Cardiac septum (tissue), 1 donor: ENCODE measurements at places on chromosomes 6 and 20.

DNA sequence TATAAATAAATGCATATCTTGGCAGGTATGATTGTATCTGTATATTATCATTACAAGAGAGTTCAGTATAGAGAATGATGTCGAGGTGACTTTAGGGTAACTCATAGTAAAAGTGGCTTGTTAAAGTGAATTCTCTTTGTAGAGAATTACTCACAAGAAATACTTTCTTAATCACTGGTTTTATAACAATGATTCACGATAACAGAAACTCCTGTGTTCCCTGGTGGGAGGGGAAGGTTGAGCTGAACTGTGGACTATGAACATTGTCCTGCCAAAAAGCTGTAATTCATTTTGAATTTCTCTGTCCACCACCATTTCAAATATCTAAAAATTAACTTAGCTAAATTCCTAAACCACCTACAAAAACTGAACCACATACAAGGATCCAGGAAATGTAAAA lies 7.7 kb downstream of the TPMT start:
- DNase-seq, result no peak

GRCh38 chr6:136866872-136867416 lies 44.6 kb downstream of the PEX7 start:
- no peak for DNase-seq

DNA sequence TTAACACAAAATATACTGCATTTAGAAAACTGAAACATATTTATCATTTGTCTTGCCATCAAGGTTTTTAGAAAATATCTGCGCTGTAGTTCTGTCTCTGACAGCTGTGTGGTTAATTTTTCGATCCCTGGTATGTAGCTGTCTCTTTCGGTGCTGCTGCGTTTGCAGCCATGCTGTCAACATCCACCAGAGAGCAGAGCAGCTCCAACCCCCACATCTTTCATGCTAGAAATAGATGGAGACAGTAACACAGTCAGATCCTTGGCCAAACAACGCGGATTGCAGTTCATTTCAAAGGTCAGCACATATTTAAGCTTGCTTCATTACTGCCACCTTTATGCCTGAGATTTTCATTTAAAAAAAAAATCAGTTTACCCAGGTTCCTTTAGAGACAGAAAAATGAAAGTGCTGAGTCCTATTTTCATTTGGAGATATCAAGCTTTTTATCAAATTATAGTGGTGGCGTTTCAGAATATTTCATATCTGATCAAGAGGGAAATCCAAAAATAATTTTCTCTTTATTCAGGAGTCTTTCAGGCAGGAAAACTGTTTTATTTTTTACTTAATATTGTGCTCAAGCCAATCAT lies 157.7 kb upstream of the MMS22L start:
- DNase-seq, result no peak

DNA sequence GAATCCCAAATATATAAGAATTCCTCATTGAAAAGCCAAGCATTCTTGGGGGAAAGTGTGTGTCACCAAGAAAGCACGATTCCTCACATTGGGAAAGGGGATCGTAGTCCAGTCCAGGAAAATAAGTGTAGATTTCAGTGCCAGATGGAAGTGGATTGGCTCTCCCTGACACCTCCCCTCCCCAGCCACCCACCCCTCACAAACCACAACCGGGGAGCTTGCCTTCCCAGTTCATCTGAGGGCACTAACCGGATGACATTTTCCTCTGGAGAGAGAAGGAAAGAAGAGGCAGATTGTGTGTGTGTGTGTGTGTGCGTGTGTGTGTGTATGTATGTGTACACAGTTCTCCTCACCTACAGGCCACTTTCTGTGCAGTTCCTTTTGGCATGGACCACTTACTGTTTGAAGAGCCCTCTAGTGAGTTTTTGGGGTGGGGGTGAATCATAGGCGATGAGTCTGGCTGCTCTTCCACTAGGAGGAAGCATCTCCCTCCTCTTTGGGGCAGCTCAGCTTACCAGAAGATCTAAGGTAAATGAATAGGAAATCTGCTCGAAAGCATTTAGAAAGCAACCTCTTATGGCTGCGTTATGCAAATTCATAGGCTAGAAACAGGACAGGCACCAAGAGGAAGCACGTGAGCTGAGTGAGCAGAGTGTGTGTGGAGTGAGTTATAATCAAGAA lies 20.8 kb downstream of the DAAM2 start:
- DNase-seq, result no peak

DNA sequence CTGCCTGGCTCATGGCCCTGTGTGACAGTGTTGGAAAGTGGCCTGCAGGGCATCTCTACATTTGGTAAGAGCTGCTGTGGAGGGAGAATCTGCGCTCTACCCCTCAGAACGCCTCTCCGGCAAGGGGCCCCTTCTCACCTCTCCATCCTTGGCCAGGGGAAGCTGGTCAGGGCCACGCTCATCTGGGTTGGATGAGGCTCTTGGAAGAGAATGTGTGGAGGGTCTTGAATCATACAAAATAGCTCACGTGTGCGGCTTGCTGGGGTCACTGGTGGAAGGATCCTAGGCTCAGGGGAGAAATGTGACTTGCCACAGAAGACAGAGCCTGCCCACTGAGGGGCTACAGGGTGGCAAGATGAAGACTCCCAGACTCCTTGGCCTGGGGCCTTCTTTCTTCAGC lies 105.0 kb downstream of the SCML4 start:
- no peak for DNase-seq

DNA sequence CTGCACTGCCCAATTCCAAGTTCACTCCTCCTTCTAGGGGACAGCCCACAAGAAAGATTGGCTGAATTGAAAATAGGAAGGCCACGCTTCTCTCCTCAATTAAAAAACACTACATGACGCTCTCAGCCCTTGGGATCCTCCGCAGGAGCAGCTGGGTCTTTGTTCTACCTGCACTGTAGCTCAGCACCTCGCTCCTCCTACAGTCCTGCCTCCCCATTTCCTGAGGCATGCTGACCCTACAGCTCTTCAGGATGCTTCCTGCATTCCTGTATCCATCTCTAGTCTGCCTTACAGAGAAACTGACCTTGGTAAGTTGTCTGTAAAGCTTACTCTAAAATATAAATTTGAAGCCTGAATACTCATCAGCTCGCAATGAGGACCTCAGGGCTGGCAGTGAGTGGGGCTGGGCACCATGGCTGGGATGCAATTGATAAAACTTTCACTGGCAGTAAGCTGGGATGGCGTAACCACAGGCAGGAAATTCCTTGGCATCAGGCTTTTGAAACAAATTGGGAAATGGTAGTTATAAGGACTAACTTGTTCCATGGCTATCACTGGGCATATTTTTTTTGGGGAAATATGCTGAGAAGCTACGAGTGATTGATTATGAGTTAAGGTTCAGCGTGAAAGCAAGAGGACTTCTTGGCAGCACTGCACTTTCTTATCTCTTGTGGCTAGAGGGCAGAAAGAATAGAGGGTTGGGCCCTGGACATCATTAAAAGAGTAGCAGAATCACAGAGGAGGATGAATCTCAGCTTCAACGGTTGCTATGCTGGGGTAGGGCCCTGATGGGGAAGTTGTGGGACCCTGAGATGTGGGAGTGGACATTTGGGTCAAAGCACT lies 11.7 kb upstream of the SIRPB1 start:
- no peak for DNase-seq

DNA sequence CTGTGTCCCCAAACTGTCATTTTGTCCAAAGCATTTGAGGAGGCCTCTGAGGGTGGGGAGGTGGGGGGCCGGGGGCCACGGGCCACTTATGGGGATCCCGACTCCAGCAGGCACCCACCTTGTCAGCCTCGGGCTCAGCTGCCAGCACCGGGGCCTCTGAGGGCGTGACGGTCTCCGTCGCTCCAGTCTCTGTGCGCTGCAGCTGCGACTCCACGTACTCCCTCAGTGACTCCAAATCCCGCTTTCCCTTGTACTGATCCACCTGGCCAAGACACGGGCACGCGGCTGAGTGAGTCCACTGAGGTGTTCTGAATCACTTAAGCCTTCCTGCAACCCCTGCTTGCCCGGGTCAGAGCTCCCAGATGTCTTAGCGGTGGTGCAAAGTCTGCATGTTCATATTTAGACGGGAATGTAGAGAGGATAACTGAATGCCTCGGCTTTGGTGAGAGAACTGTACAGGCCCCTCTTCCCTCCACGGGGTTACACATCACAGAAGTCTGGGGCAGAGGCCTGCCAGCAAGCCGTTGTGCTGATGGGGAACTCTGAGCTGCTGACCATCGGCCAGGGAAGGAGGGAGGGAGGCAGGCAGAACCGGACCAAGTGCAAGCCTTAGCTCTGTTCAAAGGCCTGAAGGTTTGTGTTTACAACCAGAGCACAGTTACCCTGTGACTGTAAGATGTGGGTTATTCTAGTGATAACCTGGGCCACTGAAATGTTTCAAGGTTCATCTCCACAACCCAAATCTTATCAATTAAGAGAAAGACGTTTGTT lies 21.8 kb downstream of the TXNDC5 start:
- no peak for DNase-seq

DNA sequence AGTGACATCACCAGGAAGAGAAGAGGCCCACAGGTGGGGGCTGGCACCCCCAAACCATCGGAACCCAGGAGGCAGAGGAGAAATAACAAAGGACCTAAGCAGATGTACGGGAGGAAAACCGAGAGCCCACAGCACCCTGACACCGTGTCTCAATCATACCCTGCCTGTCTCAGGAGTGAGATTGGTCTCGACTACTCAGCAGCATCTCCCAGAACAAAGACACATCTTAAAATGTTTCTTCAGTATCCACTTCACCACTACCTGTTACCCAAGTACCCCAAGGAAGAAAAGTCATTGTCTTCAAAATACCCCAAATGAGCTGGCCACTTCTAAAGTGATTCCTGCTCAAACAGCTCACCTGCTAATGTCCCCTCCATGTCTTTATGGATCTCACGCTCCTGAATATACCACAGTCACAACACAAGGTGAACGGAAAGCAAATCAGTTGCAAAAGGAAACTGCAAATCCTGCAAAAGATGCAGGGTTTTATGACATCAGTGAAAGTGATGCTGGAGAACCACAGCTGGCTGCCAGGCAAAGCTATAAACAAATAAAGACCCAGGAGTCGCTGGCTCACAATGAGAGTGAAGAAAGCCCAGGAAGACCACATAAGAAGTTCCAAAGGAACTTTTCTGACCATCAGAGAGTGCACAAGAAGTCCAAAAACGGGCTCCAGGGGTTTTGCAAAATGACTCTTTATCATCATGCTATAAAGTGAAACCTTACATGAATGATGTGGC lies 44.1 kb downstream of the PREX1 start:
- no peak for DNase-seq

- DNase-seq, result no peak
Observed at GRCh38 chr6:33490198-33490597, 35.8 kb downstream of the ZBTB9 start.

GRCh38 chr6:67361264-67361663 lies 1273.8 kb upstream of the ADGRB3 start:
- DNase-seq, result no peak

DNA sequence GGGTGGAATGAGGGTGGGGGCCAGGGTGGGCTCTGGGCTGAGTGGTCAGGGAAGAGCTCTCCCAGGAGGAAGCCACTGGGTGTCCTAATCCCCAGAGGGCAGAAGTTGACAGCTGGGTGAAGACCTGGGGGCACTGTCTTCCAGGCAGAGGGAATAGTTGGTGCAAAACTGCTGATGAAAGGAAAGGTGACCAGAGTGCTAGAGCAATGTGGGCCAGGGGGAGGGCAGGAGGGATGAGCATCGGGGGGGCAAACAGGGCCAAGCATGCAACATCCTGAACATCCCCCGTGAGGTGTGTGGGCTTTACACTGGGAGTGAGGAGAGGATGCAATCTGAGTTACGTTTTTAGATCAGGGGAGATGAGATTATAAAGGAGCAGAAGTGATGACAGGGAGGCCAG lies 97.8 kb downstream of the NOL4L start:
- no peak for DNase-seq

DNA sequence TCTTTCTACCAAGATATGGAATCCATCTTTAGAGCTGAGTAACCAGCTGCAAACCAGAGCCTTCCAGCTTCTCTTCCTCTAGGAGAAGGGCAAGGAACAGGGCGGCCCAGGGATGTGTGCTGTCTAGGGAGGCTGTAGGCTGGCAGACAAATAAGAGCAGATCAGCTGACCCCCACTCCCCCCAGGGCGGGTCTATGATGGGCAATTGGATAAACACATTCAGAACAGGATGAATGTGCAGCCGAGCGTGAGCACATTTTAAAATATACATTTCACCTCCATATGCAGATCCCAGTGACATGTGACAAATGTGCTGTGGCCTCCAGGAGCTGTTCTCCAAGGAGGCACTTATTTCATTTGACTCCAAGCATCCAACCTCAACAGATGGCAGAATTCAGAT lies 580.1 kb downstream of the PTPRT start:
- DNase-seq, result no peak
